Transverse colon (tissue), 4 donors: ENCODE measurements at places on chromosomes 5 and 9. TPM values are rescaled to one million over a fixed set of nuclear protein-coding genes. Genes with fewer than 3 reads are reported as not detected.

The UNC13B gene
- 52.1 TPM for total RNA-seq

The MELK gene
- total RNA-seq = 0.75 TPM

The FBN2 gene
- total RNA-seq = 16.1 TPM

The NOL8 gene
- total RNA-seq = 86.2 TPM

The ORM2 gene
- not detected for total RNA-seq

The SV2C gene
- 0.41 TPM for total RNA-seq

The RLN1 gene
- total RNA-seq = 0.79 TPM

The SGCD gene
- 3.4 TPM for total RNA-seq

The PCDHGB4 gene
- total RNA-seq = 4.4 TPM

The C9orf85 gene
- 6.7 TPM for total RNA-seq

GRCh38 chr5:153352685-153353219, 137.7 kb upstream of the GRIA1 start:
- DNase-seq = no peak

- DNase-seq = no peak
These were observed 417.8 kb downstream of the TMEM161B start for GRCh38 chr5:87850843-87851242.

DNA sequence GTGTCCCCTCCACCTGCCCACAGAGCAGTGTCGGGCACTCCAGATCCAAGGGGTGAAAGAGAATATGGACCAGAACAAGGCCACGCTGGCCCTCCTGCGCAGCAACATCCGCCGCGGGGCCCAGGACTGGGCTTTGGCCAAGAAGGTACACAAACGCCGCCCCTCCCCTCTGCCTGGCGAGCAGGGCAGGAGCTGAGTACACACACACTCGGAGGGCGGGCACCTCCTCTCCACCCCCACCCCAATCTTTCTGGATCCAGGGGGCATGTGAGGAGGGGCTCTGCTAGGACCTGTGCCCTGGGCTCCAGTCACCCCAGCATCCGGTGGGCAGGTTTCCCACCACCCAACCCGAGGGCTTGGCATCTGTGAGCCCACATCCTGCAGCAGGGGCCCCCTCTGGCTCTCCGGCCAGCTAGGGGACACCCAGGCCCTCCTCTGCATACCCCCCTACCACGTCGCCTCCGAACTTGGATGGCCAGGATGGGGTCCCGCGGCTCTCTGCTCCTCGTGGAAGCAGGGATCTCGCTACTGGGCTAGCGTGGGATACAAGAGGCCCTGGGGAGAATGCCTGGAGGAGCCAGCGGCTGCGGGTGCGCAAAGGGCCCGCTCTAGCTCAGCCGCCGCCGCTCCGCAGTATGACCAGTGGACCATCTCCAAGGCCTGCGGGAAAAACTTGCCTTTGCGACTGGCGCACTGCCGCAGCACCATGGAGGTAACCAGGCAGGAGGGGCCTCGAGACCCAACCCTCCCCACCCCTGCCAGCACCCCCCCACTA, 3.1 kb downstream of the CCDC183 start:
- peak; percentile 83 for DNase-seq

- no peak for DNase-seq
These were observed 379.7 kb upstream of the IRX2 start for GRCh38 chr5:3131161-3131560.

GRCh38 chr9:117335837-117336433, 78.9 kb downstream of the ASTN2 start:
- no peak for DNase-seq

DNA sequence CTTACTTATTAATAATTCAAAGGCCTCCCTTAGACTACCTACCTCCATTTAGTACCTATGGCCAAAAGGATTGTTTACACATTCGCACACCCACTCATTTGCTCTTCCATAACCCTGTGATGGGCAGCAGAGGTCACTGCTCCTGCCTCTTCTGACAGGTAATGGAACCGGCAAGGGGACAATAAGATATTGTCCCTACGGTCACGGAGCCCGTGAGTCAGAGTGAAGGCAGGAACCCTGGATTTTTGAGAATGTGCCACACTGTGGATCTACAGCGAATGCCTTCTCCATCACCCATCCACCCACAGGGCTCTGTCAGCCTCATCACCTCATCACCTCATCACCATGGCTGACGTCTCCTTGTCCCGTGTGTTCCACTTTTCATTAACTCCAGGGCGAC, 132.3 kb downstream of the MYO10 start:
- DNase-seq = no peak

- DNase-seq = no peak
These were observed 35.8 kb upstream of the TLX3 start for GRCh38 chr5:171272996-171273970.

DNA sequence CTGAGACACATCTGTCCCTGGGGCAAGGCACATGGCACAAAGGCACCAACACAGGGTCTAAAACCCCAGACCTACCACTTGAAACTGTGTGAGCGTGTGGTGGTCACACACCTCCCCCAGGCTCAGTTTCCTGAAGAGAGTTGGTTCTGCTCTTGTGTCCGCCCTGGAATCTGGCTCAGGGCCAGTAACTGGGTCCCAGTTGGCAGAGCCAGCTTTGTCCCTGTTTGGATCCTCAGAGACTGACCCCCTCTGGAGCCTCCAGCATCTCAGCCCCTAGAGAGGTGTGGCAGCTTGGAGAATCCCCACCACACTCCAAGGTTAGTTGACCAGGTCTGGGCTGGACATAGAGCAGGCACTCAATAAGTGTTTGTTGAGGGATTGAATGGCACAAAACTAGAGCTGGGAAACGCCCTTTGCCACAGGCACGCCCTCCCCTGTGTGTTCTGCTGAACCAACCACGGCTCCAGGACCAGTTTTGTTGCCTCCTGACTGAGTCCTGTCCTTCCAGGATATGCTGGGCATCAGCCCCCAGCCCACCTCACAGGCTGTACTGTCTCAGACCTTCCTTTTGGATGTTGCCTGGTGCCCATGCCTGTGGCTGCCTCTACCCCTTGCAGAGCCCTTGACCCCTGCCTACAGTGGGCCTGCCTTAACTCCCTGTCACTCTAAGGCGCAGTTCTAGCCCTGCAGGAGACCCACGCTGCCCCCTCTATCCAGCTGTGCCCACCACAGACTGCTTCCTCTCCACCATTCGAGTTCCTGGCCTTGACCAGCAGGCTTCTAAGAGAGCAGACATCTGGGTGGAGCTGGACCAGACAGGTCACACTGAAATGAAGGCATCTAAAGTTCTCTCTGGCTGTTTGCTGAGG, 3.8 kb upstream of the PDLIM4 start:
- DNase-seq = peak; percentile 21

- no peak for DNase-seq
These were observed 193.6 kb downstream of the ZSWIM6 start for GRCh38 chr5:61525512-61526206.

DNA sequence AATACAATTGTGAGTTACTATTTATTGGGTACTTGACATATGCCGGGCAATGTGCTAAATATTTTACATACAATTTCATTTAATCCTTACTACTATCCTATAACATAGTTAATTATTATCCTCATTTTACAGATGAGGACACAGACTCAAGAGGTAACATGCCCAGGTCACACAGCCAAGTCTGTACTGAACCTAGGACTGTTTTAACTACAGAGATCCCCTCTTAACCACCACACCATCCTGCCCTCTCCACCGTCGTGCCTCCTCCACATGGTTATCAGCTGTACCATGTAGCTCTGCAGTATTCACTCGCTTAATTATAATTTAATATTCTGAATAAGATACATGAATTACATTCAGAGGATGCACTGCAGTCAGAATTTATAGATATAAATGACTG, 5.3 kb downstream of the RAB14 start:
- DNase-seq = no peak

DNA sequence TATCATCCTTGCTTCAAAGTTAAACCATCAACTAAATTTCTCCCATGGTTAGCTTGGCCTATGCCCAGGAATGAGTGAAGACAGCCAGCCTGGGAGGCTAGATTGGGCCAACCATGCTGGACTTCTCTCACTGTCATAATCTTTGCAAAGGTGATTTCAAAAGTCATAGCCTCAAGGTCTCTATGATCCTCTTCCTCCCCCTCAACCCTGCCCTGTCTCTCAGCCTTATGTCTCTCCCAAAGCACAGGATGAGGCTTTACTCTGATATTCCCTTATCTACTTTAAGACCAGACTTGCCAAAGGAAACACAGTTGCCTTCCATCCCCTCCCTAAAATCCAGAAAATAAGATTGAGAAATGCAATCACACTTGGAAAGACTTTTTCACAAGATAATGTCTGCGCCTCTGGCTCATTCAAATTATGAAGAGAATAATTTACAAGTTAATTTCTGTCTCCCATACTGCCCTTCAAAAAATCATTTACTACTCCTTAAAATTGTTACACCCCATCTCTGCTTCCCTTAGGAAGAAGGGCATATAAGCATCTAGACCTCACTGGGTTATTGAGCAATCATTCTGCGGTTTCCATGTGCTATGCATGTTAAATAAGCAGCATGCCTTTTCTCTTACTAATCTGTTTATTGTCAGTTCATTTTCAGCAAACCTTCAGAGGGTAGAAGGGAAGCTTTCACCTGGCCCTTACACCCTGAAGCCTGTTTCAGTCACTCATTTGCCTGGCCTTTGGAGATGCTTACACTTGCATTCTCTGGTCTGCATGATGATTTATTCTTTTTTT, 113.8 kb upstream of the ANKRD55 start:
- no peak for DNase-seq

DNA sequence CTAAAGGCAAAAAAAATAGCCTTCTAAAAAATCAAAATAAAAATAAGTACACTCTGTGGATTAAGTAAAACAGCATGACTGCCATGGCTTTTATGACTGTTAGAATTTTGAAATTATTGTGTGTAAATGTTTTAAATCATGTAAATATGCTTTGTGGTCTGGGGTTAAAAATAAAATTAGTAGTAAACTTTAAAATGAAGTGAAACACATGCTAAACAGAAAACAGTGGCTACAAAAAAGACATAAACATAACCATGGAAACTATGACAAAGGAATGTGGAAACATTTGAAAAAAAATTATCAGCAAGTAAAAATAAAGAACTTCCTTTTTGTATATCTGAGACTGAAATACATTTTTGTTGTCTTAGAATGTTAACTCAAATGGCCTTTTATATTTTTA, 134.5 kb upstream of the SPEF2 start:
- no peak for DNase-seq

DNA sequence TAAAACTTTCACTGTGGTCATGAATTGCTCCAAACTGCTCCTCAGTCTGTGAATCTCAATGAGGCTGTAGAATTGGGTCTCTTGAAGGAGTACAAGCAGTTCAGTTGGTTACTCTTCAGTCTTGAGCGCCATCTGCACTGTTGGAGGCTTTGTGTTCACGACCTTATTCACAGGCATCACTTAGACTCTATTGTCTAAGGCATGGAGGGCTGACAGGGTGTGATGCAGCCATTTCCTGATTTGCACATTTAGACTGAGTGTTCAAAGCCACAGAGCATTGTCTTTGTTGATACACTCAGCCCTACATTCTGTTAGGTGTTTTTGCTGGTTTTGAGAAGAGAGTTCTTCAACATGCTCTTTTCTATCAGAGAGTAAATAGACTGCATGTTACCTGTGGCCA, 355.9 kb upstream of the RIOK2 start:
- no peak for DNase-seq
